HEK293T (cell line): ENCODE measurements at places on chromosomes 2 and 18.

- DNase-seq: no peak
Observed at GRCh38 chr18:9337873-9338272, 3.3 kb downstream of the TWSG1 start.

- no peak for DNase-seq
Observed at GRCh38 chr2:12155303-12156051, 409.0 kb downstream of the LPIN1 start.

- peak; percentile 12 for DNase-seq
Observed at GRCh38 chr2:238761868-238762267, 86.0 kb upstream of the TWIST2 start.

DNA sequence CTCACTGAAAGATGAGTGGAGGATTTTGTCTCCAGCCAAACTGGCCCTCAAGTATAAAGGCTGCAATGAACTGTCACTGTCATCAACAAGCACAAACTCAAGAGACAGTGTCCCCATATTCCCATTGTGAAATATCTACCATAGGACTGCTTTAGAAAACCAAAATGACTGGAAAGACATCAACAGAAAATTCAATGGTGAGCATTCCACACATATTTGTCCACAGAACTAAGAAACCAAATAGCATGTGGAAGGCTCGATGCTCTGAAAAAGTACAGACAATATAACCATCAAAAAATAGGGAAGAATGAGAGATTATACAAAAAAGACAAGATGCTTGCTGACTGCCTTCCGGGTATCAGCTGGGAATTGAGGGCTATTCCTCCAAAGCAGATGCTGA, 37.6 kb downstream of the TGFBRAP1 start:
- no peak for DNase-seq

DNA sequence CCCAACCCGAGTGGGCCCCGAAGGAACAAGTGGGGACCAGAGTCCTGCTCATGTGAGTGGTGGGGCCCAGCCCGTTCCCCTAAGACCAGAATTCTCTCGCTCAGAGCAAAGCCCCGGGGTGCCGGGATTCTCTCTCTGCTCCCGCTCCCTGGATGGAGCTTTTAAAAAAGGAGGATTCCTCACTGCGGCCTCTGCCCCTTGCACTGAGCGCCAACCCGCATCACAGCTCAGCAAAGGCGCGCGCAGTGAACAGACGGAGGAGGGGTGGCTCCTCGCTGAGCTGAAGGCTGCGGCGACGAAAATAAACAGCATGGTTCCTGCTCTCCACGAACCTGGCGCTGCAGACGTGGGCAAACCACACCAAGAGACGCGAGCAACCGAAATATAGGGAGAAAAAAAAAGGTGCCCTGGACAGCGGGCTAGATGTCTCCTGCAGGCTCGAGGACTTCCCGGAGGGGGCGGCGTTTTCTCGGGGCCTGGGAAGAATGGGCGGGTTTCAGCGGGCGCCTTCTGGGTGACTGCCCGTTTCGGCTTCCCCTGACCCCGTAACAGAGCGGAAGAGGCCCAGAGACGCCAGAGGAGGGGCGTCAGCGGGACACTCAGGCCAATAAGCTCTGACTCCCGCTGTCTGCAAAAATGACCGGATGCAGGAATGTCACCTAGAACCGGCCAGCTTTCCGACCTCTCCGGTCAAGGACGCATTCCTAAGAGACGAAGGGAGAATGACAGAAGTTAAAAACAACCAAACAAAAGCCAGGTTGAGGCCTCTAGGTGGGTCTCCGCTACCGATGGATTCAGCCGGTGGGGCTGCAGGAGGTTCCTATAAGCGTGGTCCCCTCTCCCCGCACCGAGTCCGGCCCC, 819 bp upstream of the KLF11 start:
- peak; percentile 31 for DNase-seq

- DNase-seq: no peak
Observed at GRCh38 chr18:42474577-42474976, 519.5 kb downstream of the PIK3C3 start.

- DNase-seq: no peak
Observed at GRCh38 chr2:229752970-229753729, 38.8 kb upstream of the DNER start.

GRCh38 chr2:190216829-190217228, 102.8 kb downstream of the HIBCH start:
- peak; percentile 16 for DNase-seq

DNA sequence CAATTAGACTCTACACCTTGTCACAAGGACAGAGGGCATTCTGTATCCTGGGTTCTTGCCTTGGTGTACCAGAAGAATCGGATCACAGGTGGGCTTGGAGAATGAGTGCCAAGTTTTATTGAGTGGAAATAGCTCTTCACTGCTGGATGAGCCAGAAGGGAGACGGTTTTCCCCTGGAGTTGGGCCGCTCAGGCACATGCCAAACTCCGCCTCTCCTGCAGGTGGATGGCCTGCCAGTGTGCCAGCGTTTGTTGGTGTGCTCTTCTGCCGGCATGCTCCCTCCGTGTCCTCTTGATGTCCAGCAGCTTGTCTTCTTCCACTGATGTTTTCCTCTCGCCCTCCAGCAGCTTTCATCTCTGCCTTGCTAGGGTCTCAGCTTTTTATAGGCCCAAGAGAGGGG, 115.5 kb upstream of the RAB27B start:
- DNase-seq: no peak

- DNase-seq: peak; percentile 11
Observed at GRCh38 chr18:74412116-74412880, 44.8 kb downstream of the DIPK1C start.

GRCh38 chr2:70659551-70659950, 105.9 kb upstream of the TGFA start:
- no peak for DNase-seq
